ENCODE measurements at places on chromosomes 5 and 9.

GRCh38 chr5:87051502-87052113, 216.1 kb upstream of the RASA1 start:
- no peak for DNase-seq

GRCh38 chr9:108322326-108323098, 533.3 kb downstream of the ACTL7B start:
- DNase-seq, result no peak

DNA sequence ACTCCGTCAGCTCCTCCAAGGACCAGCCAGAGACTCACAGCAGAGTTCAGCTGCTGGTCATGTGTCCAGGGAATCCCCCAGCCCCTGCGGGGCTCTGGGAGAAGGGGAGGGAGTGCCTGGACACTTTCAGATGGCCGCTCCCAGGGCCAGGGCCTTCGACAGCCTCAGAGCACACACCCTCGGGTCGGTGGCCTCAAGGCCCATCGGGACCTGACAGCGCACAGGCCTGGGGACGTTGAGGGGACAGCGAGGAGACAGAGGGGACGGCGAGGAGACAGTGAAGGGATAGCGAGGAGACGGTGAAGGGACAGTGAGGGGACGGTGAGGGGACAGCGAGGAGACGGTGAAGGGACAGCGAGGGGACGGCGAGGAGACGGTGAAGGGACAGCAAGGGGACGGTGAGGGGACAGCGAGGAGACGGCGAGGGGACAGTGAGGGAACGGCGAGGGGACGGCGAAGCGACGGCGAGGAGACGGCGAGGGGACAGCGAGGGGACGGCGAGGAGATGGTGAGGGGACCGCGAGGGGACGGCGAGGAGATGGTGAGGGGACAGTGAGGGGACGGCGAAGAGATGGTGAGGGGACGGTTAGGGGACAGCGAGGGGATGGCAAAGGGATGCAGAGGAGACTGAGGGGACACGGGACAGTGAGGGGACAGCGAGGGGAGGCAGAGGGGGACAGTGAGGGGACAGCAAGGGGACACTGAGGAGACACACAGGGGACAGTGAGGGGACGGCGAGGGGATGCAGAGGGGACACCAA, 47.3 kb downstream of the SLC12A7 start:
- no peak for DNase-seq

- no peak for DNase-seq
These were observed 227.9 kb upstream of the KLF9 start for GRCh38 chr9:70642341-70642740.

Measured in Daoy (cell line).